Foreskin fibroblast (primary cell): ENCODE measurements at places on chromosomes 7 and 10.

- peak; percentile 6 for DNase-seq
Observed at GRCh38 chr10:124211921-124212320, 118.5 kb upstream of the CHST15 start.

GRCh38 chr7:17957871-17958270 lies 17.6 kb upstream of the SNX13 start:
- no peak for DNase-seq

DNA sequence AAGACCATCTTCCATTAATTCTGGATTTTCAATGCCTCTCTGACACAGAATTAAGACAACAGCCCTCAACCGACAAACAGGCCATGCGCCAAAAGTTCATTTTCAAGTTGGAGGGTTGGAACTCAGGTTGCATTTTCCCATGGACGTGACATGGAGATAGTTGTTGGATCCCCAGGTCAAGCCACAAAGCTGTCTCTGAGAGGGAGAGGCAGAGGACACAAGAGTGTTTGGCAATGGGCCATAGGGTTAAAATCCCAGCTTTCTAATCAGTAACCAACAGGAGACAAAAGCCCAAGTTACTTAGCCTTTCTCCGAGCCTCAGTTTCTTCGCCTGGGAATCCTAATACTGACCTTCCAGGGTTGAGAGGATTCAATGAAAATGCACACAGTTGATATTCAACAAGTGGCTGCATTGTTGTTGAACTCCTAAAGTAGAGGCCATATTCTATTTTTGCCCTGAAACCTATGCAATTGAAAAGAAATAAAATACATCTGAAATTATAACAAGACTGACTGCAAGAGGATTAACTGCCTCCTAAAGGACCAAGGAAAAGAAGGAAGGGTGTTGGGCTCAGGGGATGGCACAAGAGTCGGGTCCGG lies 44.3 kb downstream of the SORBS1 start:
- no peak for DNase-seq

- DNase-seq: no peak
Observed at GRCh38 chr10:57788117-57788516, 479.6 kb downstream of the IPMK start.

DNA sequence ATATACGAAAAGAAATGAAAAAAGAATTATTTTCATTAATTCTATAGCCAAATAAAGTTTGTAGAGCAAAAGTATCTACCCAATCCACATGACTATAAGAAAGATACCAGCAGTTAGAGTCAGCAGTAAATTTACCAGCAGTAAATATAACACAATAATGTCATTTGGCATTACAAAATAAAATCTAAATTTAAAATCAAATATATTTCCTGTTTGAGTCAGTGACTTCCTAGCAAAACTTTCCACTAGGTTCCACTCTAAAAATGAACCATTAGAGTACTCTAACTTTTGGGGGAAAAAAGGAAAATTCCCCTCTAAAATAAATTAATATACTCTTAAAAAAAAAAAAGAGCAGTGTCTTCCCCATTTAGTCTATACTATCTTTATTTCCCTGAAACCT lies 144.8 kb downstream of the CPEB3 start:
- DNase-seq: no peak

- DNase-seq: no peak
Observed at GRCh38 chr10:122915700-122916099, 5.3 kb downstream of the FAM24A start.

GRCh38 chr7:113698556-113699220 lies 220.1 kb downstream of the PPP1R3A start:
- peak; percentile 3 for DNase-seq
